ENCODE measurements at places on chromosomes 12 and 14.

DNA sequence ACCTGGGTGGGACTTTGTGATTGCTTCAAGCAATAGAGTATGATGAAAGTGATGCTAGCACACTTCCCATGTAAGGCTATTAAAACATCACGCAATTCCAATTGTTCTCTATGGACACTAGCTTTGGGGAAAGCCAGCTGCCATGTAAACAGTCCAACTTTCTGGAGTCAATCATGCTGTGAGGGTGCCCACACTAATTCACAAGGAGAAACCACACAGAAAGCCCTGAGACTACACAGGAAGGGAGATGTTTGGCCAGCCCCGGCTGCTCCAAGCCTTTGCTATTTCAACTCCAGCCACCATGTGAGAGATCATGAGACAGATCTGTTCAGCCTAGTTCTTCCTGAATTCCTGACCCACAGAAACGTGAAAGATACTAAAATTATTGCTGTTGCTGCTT is 96.3 kb downstream of the ST8SIA1 start:
- no peak for DNase-seq

- DNase-seq, result no peak
Measured at GRCh38 chr12:21676776-21677175, 19.1 kb upstream of the LDHB start.

DNA sequence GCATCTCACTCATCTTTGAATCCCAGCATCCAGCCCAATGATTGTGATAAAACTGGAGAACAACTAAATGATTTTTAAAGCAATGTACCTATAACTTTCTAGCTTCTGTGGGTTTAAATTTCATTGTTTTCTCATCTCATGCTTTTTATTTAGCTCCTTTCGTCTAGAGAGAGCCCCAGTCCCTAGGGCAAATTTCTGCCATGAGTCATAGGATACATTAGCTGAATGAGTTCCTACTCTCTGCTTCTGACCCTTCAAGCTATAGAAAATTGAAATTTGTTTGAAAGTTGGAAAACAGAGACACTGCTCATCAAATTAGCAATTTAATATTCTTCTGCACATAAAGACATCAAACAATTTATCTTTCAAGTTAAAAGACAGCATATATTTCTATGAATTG is 113.9 kb downstream of the KIF21A start:
- no peak for DNase-seq

DNA sequence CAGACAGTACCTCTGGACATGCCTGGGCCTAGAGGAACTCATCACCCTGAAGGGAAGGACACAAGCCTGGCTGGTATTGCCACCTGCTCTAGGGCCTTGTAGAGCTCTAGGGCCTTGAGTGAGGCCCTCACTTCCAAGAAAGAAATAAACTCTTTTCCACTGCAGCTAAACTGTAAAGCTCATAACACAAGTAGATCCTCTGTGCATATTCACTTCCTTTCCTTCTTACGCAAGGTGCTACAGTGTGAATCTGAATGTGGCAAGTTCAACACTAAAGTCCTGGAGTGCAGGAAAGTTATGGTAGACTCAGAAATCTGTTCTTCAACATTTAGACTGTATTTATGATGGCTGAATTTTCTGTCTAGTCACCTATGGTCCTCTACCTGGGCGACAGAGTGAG is 14.5 kb downstream of the RNASE3 start:
- no peak for DNase-seq

- DNase-seq, result no peak
Measured at GRCh38 chr14:50551877-50552276, 8.1 kb upstream of the ATL1 start.

DNA sequence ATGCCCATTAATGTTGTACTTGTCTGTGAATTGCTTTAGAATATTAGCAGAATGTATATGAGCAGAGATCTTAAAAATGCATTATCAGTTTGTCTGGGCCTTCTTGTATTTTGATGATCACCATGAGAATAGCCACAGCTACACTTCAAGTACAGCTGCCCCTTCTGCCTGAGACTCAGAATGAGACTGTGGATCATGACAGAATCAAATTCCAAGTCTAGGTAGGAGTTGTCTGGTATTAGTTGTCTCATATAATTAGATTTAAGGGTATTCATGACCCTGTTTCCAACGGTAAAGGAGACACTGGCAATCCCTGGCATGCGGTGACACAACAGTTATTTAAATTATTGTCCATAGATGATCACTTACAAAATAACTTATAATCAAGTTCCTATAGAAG is 18.3 kb upstream of the SMIM10L1 start:
- no peak for DNase-seq

DNA sequence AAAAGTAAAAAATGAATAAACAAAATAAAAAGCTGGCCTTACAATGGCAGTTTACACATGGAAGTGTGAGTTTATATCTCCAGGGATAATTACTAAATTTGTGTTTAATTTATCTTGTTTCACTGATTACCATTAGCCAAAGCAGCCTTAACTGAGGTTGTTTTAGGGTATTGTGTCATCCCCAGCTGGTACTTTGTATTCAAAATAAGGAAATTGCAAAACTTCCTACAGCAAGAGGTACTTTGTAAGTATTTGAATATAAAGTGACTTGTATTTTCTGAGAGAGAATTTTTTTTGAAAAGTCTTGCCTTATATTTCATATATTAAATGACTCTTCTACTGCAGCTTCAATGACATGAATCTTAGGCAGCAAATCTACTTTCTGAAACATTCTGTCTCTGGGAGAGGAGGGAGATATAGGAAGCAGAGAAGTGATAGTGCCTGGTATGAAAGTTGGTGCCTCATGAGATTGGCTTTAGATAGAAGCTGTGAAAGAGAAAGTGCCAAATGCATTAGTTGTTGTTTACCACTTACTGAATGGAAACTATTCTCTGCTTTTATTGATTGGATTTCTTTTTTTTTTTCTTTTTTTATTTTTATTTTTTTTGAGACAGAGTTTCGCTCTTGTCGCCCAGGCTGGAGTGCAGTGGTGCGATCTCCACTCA is 6.7 kb downstream of the FNTB start:
- no peak for DNase-seq

DNA sequence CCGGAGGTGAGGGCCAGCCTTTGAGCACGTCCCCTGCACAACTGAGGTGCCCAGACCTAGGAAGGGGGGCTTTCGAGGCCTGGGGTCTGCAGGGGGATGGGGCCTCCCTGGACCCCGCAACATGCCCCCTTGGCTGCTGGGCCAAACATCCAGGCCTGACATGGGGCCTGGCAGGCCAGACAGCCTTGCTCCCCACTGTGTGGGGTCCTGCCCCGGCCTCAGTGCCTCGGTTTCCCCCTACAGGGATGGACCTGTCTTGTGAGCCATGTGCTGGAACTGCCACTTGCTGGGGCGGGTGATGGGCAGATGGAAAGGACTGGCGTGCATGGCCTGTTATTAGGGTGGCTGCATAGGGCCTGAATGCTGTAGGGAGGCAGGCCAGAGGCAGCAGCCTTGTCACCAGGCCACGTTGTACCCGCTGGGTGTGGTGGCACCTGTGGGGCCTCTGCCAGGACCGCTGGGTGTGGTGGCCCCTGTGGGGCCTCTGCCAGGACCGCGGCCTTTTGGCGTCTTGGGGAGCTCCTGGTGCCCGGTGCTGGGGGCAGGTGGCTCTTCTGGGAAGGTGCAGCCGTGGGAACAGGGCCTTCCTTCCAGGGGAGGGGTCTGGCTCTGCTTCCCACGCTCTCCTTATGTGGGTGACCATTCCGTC is 20.4 kb downstream of the ASPG start:
- DNase-seq, result no peak

DNA sequence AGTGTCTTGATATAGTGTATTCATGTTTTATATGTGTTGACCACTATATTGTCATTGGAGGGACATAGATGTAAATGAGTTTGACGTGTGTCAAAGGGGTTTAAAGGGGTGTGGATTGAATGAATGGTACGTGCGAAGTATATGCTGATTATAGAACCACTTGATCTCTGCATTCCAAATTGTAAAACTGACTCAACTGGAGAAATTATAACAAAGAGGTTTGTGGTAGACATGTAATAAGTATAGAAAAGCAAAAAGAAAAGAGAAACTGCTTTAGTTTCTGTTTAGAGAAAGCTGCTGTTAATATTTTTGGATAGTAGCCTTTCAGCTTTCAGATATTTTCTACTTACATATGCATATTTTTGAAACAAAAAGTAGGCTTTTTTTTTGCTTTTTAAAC is 8.9 kb upstream of the MYRFL start:
- no peak for DNase-seq

GRCh38 chr14:53542732-53543131 is 389.6 kb upstream of the DDHD1 start:
- no peak for DNase-seq
